ENCODE measurements at places on chromosomes 6 and 20.

DNA sequence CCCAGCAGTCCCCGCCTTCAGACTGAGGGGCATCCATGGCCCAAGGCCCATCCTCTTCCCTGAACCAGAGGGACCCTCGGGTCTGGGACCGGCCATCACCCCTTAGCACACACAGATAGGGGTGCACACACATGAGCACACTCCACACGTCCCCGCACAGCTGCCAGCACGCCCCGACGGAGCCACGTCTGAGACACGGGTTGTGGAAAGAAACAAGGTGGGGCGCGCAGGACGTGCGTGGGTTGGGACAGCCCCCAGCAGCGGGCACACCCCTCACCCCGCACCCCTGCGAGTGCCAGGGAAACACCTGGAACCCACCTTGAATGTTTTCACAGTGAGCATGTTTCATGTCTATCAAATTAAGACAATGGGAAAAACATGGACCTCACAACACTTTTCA, 6.4 kb downstream of the GATA5 start:
- DNase-seq: no peak

- no peak for DNase-seq
Measured at GRCh38 chr20:45991616-45992015, 17.1 kb upstream of the MMP9 start.

GRCh38 chr6:132865364-132865763, 51.0 kb downstream of the RPS12 start:
- DNase-seq: no peak

DNA sequence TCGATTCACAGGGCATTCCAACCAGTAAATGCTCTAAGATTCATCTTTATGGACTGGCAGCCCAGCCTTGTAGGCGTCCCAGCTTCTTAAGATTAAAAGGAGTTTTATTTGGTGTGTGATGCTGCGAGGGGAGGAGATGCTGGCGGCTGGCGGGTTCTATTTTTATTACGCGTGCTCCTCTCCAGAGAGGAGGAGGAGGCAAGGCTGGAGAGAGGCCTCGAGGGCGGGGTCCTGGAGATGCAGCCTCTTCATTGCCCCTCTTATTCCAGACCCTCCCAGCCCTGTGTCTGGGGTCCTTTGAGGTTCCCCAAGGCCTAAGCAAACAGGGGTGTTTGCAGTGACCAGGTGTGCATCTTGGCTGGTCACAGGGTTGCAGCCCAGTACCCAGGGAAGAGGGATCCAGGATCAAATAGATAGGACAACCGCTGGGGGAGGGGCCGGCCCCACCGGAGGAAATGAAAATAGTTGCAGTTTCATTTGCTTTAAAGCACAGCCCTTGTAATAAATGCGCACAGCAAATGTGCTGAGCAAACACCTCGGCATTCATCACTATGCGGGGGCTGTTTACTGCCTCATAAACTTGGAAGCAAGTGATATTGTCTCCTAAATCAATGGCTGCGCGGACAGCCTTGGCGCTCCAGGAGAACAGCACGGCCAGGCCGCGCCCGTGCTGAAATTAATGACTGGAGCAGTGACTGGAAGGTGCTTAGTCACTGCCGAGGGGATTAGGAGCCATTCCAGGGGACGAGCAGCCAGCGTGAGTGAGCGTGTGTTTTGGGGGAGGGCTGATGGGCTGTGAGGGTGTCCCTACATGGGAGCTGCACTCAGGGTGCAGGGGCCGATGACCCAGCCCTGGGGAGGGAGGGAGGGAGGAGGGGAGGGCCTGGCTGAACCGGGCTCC, 83.0 kb downstream of the TMEM242 start:
- DNase-seq: no peak

GRCh38 chr20:22341508-22341907, 242.9 kb downstream of the FOXA2 start:
- DNase-seq: no peak

DNA sequence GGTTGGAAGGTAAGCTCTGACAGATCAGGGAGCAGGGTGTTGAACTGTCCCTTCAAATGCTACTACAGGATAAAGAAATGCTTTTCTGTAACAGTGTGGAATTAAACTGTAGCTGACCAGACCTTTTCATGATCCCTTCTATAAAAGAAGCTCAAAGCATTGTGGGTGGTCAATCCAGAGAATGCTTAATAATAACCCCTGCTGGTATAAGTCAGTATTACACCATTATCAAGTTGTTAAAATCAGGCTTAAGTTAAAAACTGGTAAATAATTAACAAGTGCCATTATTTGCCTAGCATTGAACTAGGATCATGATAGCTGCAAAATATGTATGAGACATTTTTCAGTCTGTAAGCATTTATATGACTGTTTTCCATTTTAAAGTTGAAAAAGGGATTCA, 468.9 kb downstream of the PKHD1 start:
- DNase-seq: no peak

DNA sequence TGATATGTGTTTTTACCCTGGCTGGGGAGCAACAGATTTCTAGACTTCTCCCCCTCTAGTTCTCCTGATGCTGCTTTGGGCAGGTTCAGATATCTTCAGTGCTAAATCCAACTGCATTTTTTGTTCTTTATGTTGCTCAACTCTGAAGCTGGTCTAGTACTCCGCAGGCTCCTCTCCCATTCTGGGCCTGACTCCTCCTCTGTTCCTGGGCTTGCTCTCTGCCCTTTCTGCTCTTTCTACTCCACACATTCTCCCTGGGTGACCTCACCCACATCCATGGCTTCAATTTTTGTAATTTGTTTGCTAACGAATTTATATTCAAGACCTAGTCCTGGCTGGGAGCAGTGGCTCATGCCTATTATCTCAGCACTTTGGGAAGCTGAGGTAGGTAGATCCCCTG, 6.4 kb downstream of the FYN start:
- no peak for DNase-seq

DNA sequence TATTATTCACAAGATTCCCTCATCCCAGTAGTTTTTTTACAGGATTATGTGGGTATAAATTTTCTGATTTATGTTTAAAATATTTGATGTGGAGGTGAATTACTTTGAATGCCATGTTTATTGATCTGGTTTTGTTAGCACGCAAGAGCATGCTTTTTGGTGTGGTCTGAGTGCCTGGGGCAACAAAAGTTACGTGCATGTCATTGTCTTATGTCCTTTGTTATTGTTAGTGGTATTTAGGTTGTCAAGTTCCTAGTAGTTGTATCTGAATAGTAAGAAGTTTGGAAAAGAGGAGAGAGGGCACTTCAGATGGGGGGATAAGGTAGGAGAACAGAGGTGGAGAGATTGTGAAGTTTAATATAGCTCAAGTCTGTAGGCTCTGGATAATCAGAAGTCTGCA, 95.0 kb downstream of the ATRN start:
- DNase-seq: no peak

DNA sequence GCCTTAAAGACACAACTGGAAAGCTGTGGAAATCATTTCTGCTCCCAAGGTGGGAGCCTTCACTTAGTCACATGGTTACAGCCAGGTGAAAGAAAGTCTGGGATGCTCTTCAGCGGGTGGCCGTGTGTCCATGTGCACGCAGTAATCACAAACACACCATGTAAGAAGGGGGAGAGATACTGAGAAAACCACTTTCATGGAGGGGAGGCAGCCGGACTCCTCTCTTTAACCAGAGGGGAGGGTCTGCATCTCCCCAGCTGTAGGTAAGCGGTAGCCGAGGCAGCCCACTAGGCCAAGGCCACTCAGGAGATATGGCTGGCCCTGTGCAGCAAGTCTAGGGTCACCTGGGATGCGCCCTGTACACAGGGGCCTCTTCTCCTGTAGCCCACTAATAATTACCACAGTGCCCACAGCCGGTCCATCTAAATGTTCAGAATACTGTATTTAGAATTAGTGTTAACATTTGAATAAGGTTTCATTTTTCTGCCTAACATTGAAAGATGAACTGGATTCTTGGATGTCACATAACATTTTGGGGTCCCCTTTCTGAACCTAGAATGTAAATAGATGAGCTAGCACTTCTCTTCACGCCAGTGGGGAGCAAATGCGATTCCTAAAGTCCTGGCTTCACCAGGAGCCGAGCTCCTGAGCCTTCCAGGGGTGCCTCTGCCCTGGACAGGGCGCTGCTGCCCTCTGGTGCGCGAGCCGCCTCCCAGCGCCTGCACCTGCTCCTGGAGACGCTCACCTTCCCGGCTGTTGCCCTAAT, 15.9 kb downstream of the GPR31 start:
- DNase-seq: no peak

GRCh38 chr6:154258064-154258757, 98.4 kb downstream of the IPCEF1 start:
- DNase-seq: no peak

DNA sequence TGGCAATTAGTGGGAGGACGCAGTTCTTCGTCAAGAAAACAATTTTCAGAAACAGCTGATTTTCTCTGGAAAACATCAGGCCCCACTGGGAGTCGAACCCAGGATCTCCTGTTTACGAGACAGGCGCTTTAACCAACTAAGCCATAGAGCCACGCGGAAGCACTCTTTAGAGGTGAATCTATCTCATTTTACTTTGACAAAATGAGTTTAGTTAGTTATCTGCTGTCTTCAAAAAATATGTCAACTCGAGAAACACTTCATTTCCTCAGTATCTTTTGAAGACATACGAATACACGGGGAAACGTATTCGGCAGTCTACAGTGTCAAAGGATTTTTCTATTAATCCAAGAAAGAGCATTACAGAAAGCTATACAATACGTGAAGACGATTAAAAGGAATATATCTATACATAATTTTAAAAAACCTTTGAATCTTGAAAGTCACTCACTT, 26.7 kb downstream of the GPX6 start:
- DNase-seq: no peak

- DNase-seq: no peak
Measured at GRCh38 chr6:124962639-124963415, 590 bp downstream of the RNF217 start.

DNA sequence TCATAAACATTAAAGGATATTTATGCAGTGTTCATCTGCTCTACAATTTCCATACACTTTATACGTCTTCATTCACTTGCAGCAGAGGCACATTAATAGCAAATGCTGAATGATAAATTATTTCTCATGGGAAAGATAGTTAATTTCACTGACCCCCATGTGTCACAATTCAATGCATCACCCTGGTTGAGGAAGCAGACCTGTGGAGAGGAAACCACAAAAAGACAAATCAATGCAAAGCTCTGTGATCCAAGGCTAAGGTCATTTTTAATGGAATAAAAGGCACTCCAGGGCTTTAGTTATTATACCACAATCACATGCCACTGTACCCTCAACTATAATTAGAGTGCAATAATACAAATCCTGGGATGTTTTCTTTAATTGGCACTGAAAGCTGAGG, 40.3 kb upstream of the TENT5A start:
- DNase-seq: no peak

GRCh38 chr6:121615493-121615892, 180.0 kb downstream of the GJA1 start:
- DNase-seq: no peak

GRCh38 chr6:39558591-39559190, 166.5 kb downstream of the KIF6 start:
- DNase-seq: no peak

- no peak for DNase-seq
Measured at GRCh38 chr20:39188266-39188765, 226.2 kb downstream of the DHX35 start.

DNA sequence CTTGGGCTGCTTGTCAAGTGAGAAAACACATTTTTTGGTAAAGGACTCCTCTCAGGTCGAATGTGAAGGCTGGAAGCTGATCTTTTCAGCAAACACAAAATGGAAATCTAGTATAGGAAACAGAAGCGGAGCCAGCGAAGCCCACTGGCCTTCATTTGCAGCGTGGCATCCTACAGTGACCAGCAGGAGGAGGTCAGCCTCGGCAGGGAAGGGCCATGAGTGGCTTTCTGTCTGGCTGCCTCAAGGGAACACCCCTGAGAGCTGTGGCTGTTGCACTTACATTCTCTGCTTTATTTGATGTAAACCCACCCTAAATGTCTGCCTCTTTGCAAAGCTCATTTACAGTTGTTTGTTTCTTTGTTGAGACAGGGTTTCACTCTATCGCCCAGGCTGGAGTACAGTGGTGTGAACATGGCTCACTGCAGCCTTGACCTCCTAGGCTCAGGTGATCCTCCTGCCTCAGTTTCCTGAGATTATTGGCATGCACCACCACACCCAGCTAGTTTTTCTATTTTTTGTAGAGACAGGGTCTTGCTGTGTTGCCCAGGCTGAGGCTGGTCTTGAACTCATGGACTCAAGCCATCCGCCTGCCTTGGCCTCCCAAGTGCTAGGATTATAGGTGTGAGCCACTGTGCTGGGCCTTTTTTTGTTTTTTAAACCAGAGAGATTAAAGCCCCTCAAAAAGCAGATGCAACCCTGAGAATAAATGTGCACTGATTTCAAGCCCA, 322.0 kb upstream of the SOX4 start:
- no peak for DNase-seq

DNA sequence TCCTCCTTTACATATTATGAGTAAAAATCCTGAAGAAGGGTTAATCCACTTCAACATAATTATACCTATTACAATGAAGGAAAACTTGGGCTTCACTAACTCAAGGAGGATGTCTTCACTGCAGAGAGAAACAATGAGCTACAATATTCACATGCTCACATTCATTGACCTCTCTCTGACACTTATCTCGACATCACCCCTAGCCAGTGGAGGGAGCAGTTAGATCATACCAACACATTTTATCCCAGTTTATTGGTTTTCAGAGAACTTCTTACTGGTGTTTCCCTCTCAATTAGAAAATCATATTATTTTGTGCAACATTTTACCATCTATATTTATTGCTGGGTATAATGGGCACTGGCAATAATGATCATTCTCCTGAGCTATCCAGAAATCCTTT, 646.5 kb downstream of the TENT5A start:
- no peak for DNase-seq

GRCh38 chr6:151962246-151962846, 154.9 kb downstream of the ESR1 start:
- DNase-seq: no peak

DNA sequence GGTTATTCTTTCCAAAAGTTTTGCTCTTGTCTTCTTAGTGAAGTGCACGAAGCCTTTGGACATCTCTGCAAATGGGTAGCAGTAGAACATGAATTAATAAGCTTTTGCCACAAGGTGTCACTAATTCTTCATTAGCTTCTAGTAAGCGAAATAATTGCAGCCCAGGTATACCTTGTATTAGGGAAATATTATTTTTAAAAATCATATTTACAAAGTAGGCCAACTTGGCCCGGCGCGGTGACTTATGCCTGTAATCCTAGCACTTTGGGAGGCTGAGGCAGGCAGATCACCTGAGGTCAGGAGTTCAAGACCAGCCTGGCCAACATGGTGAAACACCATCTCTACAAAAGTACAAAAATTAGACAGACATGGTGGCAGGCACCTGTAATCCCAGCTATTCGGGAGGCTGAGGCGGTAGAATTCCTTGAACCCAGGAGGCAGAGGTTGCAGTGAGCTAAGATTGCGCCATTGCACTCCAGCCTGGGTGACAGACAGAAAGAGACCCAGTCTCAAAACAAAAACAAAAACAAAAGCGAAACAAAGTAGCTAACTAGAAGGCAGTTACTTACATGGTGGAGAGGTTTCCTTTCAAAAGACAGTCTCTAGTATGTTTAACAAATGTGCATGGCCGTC, 8.8 kb upstream of the RSPH3 start:
- no peak for DNase-seq

DNA sequence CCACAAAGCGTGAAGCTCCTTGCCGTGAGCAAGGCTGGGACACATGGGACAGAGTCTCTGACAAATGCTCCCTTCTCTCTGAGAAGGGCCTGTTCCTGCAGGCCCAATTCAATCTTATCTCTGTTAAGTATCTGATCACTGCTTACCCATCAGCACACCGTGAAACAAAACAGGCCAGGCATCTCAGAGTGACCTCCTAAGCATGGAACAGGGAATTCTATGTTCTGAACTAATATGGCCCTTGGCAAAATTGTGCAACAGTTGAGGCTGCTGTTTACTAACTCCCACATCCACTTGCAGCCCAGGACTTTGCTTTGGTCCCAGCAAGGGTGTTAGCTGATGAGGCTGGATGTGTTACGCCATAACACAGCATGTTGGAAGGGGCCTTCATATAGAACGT, 79.2 kb downstream of the GCLC start:
- DNase-seq: no peak

Data from NCI-H2081 treated with DMSO at 0.1 percent for 48 hours (cell line).